ENCODE measurements at places on chromosomes 16 and 17.

- no peak for DNase-seq
These were observed 2.4 kb upstream of the LAT start for GRCh38 chr16:28982418-28982817.

DNA sequence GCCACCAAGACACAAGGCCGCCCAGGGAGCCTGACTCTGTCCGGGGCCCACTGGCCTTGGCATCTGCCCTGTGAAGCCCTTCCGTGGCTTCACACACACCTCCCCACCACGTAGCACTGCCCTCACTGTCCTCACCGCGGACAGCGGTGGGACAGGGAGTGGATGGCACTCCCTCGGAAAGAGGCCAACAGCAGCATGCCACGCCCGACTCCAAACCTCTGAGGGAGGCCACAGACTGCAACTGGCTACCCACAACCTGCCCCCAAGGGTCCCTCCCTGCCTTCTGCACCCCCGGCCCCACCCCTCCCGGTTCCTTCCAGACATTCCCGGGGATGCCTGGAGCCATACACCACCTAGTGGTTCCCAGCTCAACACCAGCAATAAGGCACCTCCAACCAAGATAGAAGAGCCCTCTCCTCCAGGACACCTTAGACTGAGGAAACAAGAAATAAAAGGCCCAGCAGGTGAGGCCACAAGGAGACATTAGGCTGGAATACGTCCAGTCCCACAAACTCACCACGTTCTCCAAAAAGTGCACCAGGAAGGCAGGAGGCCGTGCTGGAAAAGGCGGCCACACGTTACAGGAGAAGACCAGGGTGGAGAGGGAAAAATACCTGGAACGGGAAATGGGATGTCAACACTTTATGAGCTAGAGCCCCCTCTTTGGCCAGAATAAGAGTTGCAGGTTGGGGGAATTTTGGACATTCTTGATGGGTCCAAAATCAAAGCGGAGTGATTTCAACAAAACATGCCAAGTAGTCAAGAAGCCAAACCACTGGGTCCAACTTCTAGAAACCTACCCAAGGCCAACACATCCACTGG is 310.0 kb downstream of the SOX9 start:
- no peak for DNase-seq

GRCh38 chr17:10088444-10088843 is 110.0 kb downstream of the GAS7 start:
- DNase-seq, result no peak

DNA sequence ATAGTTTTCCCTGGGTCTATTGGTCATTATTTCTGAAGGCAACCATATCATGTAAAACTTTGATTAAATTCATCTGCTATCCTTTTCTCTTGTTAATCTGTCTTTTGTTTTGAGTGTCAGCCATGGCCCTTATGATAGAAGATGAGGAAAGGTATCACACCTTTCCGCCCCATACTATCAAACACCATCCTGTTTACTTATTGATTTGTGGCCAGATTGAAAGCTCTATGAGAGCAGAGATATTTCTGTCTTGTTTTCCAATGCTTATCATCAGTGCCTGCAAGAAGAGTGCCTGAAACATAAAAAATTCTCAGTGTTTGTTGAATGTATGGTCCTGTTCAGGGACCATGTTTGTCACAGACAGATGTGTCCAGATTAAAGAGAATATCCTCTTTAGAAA is 22.6 kb upstream of the DHX8 start:
- DNase-seq, result no peak

DNA sequence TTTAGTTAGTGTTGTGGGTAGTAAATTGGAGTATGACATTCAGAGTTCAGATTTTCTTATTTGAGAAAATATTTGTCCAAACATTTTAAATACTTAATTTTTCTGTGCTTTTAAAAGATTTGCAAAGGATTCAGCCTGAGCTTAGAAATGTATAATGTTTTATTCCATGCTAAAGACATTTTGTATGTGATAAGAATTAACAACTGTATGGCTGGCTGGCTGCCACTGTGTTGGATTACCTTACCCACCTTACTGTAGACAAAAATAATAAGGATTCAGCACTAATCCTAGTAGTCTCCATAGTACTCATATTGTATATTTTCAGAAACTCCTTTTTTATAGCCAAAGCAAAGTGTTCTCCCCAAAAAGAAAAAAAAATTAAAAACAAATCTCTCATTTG is 74.8 kb downstream of the TANC2 start:
- no peak for DNase-seq

DNA sequence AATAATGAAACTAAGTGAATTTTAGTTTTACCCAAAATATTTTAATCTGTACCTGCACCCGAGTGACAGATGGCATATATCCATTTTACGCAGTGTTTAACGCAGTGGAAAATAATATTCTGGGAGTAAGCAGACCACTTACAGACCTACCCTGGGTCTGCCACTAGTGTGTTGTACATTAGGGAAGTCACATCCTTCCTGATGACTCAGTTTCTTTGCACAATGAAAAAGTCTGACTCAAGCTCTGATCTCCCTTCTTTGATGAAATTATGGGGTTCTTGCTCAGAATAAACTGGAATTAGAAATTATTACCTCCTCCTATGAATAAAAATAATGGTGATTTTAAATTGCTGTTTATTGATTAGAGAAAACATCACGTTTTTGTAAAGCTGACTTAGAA is 123.2 kb upstream of the AXIN2 start:
- DNase-seq, result no peak

DNA sequence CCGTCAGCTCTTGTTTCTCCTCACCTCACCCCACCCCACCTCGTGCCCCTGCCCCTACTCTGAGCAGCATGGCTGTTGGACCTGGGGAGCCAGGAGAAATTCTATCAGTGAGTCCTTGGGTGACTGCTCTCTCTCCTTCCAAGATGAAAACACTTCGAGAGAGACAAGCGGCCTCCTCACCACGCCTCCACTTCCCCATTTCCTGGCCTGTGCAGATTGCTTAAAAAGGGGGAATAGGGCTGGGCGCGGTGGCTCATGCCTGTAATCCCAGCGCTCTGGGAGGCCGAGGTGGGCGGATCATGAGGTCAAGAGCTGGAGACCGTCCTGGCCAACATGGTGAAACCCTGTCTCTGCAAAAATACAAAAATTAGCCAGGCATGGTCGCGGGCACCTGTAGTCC is 9.5 kb downstream of the DLX4 start:
- DNase-seq, result no peak

GRCh38 chr17:18961634-18962493 is 9.9 kb downstream of the SLC5A10 start:
- DNase-seq, result peak; percentile 52

GRCh38 chr16:86524029-86524428 is 13.7 kb downstream of the FOXF1 start:
- no peak for DNase-seq

DNA sequence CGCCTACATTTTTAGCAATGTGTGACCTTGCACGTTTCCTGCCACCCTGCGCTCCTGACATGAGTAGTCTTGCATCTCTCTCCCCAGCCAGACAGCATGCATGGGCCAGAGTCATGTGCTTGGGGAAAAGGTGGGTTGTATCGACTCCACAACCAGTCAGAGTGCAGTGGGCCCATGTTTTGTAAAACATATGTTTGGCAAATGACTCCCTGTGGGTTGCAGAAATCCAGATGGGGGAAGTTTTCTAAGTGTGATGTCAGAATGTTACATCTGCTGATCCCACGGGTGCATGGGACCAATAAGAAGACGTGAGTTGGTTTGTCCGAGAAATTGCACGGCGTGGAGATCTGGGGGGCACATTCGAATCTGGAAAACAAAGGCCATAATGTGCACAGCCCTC is 147.1 kb downstream of the FOXL1 start:
- DNase-seq, result no peak

GRCh38 chr16:88719267-88719932 is 13.1 kb downstream of the CTU2 start:
- no peak for DNase-seq

DNA sequence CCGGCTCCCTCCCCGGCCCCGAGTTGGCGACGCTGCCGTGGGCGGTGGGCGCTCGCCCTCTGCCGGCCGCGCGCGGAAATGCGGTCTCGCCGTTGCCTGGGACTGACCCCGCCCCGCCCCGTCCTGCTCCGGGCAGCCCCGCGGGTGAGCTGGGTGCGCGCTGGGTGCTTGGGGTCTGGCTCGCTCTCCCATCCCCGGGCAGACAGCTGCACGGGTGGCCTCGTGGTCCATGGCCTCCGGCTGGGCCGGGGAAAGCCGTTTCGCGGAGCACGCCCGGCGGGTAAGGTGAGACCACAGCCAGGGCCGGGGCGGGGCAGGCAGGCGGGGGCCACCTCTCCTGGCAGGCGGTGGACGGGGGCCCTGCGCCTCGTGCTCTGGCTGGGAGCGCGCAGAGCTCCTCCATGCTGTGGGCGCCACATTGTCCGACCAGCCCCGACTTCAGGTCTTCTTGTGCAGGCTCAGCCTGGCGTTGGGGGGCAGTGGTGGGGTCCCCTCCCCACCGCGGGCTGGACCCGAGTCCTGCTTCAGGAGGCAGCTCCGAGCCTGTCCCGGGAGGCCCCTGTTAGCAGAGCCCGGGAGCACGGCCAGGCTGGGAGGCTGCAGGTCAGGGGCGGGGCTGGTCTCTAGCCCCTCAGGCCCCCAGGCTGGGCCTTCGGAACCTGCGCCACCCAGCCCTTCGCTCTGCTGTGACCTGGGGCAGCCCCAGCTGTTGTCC is 7.0 kb upstream of the C1QTNF8 start:
- peak; percentile 55 for DNase-seq

DNA sequence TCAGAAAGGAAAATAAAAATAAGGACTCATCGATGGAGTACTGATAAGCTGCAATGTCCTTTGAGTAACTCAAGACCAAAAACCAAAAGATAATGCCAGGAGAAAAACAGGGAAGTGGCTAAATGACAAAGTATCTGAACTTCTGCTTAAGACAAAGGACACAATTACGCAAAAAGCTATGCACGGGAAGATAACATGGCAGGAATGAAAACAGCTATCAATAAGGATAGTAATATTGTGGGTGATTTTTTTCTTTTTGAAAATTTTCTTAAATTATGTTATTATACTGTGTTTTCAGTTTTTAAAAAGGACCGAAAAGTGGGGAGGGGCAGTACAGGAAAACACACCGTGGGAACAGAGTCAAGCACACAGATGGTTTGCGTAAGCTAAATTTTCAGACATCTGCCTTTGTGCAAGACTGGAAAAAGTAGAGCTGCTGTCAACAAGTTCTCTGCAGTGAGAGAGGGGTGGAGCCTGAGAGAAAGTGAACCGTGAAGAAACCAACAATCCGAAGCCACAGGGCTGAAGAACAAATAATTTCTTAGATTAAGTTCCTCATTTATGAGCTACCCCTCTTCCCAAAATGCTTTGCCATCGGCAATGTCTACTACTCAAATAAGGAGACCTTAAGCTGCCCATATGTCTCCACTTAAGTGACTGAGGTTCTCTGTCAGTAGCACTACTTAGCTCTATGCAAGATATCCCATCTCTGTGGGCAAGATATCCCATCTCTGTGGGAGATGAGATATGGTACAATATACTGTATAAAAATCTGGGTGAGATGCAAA is 99.9 kb upstream of the CORO6 start:
- DNase-seq, result no peak

- no peak for DNase-seq
These were observed 100.7 kb downstream of the CYLD start for GRCh38 chr16:50842589-50842988.

- DNase-seq, result no peak
These were observed 43.3 kb downstream of the HAPSTR1 start for GRCh38 chr16:9134739-9135138.

DNA sequence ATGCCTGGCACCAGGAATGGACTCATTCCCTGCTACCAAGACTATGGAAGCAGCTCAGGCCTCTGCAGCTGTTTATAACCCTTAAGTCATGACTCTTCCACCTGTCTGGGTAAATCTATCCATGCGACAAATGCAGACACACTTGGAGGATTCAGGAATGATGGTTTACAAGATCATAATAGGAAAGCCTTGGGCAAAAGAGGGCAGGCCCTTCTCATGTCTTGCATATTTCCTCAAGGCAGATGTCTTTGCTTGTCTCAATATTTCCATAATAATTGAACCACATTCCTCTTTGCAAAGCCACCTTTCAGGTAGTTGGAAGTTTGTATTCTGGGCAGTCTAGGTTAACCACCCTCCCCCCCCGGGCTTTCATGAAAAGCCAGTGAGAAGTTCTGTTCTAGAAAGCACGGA is 884 bp upstream of the JPT1 start:
- no peak for DNase-seq

DNA sequence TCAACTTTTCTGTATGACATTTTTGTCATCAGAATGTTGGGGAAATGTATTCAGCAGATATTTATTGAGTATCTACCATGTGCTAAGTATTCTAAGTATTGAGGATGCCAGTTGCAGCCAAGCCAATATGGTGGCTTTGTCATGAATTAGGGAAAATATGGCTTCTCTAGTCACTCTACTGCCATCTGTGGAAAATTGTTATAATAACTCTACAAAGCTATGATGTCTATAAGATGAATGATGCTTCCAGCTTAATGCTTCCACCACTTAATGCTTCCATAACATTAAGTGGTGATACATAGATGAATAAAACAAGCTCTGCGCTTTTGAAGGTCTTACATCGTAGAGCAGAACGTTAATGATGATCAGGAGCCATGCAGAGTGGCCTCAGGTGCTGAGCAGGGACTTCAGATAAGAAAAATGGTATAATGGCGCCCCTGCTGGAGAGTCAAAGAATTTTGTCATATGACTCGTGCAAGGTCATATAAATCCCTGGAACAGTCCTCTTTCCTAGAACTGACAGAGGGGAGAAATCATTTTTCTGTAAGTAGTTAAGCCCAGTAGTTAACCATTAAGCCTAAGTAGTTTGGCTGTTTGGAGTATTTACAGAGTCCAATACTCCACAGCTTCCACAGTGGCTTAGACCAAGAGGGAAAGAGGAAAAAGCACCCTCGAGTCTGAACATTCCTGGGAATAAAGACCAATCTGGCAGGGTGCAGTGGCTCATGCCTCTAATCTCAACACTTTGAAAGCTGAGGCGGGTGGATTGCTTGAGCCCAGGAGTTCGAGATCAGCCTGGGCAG is 2.7 kb upstream of the TMIGD1 start:
- no peak for DNase-seq

DNA sequence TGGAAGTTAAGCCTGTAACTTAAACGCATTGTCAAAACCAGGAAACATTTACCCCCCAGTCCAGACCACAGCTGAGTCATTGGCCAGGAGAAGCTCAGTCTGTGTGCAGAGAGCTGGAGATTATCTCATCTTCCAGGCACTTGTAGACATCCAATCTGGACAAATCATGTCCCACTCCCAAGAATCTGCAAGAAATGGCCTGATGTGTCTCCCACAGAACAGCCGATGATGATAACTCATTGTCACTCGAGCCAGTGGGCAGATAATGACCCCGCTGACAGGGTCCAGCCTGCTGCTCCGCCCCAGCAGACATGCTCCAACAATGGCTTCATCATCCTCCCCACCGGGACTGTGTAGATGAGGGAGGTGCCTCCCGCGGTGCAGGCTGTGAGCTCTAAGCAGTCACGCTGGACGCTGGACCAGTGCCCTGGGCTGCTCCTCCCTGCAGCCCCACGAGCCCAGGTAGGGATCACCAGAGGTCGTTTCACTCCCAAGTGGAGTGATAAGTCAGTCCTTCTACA is 322.5 kb downstream of the C16orf95 start:
- DNase-seq, result peak; percentile 40

DNA sequence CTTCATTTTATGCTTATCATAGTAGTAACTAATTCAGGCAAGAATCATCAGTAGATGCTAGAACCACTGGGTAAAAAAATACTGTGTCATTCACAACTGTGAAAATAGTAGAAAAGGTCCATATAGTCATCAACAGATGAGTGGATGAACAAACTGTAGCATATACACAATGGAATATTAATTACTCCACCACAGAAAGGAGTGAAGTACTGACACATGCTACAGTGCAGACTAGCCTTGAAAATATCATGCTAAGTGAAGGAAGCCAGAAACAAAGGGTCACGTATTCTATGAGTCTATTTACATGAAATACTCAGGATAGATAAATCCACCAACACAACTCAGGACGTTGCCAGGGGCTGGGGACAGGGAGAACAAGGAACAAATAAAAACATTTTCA is 13.3 kb downstream of the USP22 start:
- no peak for DNase-seq
